ENCODE measurements at places on chromosomes 5 and 9.

- DNase-seq = no peak
These were observed 87.0 kb upstream of the GLIS3 start for GRCh38 chr9:4386819-4387218.

GRCh38 chr5:116415182-116415581, 159.4 kb downstream of the SEMA6A start:
- DNase-seq = no peak

GRCh38 chr9:69427286-69427685, 102.3 kb downstream of the ENTREP1 start:
- DNase-seq = no peak

- DNase-seq = no peak
These were observed 86.0 kb upstream of the NR5A1 start for GRCh38 chr9:124593200-124593599.

DNA sequence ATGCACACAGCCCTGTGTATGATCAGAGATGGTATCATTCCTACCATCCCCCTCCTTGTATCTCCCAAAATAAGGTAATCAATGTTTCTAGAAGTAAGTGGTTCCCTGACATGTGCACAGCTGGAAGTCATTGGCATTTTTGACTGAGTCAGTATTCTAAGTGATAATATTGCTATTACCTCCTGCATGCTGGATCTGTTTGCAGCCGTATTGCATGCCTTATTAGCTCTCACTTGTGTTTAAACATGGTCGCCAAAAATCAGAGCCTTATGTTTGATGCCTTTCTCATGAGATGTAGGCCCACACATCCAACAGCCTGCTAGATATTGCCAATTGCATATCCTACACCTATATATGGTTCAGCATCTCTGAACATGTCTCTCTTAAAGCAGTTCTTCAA, 254.3 kb downstream of the CDH12 start:
- DNase-seq = no peak

DNA sequence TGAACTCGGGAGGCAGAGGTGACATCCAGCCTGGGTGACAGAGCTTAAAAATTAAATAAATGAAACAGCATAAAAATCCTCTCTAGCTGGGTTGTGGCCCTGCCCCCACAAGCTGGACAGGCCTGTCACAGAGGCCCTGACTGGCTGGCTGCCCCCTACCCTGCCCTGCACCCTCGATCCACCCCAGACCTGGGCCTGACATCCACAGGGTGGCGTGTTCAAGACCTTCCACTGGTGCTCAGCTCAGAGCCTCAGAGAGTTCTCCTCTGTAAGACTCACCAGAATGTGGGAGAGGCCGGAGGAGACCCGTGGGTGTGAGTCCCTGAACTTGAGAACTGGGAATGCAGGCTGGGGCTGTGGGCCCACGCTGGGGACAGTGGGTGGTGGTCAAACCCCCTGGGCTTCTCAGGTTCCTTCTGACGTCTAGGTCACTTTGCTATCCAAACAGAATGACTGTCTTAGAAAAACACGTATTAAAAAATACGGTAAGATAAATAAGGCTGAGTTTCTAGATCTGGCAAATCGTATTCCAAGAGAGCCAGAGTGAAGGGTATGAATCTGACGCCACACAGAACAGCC, 9.7 kb upstream of the WDR38 start:
- DNase-seq = no peak

DNA sequence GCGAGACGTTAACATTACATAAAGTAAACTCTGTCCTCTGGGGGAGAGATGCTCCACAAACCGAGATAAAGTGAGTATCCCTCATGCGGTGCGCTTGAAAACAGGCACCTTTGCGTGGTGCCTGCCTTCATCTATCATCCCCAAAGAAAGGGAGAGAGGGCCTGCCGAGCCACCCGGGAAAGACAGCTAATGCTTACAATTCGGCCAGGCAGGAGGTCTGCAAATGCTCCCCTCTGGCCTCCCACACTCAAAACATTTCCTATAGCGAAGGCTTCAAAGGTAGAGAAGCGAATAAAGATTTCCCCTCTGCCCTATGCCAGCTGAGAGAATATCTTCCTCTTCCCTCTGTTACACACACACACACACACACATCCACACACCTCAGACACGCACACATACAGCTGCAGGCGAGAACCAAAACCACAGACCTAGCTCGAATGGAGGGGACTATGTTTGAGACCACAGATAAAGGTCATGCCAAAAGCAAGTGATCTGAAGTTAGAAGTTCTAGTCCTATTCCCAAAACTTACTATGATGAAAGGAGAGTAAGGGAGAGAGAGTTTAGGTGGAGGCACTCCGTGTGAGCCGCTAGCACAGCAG, 132.8 kb downstream of the CRB2 start:
- DNase-seq = no peak

- peak; percentile 58 for DNase-seq
These were observed 92.1 kb downstream of the LMNB1 start for GRCh38 chr5:126869005-126869451.

DNA sequence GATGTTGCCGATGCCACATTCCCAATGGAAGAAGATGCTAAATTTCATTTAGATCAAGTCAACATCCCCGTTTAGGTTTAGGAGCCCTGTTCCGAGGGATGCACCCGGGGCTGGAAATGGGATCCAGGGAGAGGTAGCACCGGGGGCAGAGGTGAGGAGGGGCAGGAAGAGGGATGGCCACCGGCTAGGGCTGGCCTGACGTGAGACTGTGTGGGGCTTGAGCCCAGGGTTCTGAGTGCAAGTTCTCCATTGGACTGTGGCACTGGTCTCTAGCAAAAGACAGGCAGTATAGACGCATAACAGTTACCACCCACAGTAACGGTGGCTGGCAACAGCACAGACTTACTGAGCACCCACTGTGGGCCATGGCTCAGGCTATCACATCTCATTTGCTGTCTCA, 209.0 kb upstream of the MVB12B start:
- no peak for DNase-seq

DNA sequence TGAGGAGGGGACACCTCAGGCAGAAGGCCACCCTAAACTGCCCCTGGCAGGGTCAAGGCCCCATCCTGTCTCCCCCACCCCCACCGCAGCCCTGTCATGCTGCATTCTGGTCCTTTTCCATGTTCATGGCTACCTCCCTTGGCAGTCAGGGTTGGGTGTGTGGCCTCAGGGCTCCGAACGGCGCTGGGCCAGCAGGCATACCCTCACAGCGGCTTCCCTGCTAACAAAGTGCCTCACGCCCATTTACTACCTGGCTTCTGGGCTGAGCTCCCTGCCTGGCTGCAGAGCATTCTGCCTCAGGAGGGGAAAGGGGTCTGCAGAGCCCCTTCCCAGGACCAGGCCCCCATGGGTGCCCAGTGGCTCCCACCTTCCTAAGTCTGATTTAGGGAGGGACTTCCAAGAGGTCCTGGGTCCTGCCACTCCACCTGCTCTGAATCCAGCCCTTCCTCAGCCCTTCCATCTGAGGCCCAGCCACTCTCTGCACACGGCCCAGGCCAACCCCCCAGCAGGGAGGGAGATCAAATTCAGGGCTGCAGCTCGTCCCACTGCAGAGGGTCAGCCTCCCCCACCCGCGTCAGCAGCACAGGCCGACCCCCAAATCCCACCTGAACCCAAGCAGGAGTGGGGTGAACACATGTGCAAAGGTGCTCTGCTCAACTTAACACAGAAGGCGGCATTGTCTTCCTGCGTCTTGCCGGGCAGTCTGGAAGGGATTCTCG, 115.9 kb upstream of the PHYKPL start:
- no peak for DNase-seq

- DNase-seq = peak; percentile 89
These were observed 2.1 kb downstream of the TLN1 start for GRCh38 chr9:35729700-35730485.

Measured in suppressor macrophage (primary cell).